ENCODE measurements at places on chromosomes 16 and 17.

DNA sequence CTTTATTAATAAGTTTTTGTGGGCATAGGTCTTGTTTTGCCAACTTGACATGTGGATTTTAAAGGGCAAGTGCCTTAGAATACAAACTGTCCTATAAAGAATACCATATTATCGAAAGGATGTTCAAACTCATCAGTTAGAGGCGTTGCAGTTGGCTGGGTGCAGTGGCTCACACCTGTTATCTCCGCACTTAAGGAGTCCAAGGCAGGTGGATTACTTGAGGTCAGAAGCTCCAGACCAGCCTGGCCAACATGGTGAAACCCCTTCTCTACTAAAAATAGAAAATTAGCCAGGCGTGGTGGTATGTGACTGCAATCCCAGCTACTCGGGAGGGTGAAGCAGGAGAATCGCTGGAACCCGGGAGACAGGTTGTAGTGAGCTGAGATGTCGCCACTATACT is 472.0 kb downstream of the WWOX start:
- no peak for DNase-seq

GRCh38 chr17:1398931-1399678 is 917 bp downstream of the YWHAE start:
- DNase-seq = peak; percentile 45

DNA sequence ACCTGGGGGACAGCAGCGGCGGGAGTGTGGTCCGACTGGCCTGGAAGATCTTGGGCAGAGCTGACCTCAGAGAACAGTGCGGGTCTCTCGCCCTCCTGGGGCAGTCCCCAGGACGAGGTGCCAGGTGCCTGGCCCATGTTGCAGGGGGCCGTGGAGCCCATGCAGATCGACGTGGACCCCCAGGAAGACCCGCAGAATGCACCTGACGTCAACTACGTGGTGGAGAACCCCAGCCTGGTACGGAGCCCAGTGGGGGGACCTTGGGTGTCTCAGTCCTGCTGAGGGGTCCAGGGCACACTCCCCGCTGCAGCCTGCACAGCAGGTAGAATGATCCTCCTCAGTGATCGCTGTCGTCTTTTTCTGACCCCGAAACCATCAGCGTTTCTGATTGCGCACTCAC is 1.4 kb downstream of the GPS1 start:
- DNase-seq = no peak

GRCh38 chr17:17018612-17019429 is 23.4 kb upstream of the MPRIP start:
- no peak for DNase-seq

- no peak for DNase-seq
Measured at GRCh38 chr17:42568341-42569111, 1.6 kb downstream of the MLX start.

Data from activated CD4-positive, alpha-beta T cell treated with anti-CD3 and anti-CD28 coated beads for 36 hours (primary cell).